ENCODE measurements at places on chromosomes 3 and 15.

DNA sequence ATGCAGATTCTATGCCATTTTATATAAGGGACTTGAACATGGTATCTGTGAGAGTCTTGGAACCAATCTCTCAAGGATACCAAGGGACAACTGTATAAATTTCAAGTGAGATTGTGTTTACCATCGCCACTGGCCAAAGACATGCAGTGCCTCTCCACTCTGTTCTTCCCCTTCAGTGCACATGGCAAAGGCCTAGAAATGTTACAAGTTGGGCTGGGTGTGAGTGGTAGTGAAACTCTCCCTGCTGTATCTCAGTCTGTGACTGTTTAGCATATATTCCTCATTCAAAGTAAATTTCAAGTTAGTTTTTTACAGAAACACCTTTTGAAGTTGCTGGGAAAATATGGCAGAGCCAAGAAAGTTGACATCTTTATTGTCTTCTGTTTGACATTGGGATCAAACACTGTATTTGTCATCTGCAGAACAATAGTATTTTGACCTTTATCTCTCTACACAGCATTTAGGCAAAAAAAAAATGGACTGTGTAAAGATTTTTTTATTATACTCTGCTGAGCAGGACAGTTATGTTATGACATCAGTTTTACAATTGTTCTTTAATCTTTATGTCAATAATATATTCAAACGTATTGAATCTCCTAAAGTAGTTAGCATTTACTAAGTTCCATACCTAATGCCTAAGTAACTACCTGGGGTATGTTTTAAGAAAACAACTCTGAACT, 101.4 kb downstream of the CCNL1 start:
- DNase-seq = no peak

- DNase-seq = no peak
These were observed 105.9 kb upstream of the HERC1 start for GRCh38 chr15:63939531-63940130.

DNA sequence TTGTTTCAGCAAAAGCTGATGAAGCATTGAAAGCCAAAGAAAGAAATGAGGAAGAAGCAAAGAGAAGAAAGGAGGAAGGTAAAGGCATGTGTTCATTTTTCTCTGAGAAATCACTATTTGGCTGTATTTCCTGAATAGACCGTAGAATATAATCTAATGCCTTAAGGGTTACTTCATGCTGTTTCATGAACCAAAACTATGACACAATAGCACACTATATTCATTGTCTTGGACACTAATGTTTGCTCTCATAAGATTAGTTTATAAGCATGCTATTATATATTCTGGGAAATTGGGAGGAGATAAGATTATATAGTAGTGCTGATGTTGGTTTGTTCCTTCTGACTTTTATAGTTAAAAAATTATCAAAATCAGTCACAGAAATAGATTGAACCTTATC, 110.1 kb upstream of the MLF1 start:
- no peak for DNase-seq

DNA sequence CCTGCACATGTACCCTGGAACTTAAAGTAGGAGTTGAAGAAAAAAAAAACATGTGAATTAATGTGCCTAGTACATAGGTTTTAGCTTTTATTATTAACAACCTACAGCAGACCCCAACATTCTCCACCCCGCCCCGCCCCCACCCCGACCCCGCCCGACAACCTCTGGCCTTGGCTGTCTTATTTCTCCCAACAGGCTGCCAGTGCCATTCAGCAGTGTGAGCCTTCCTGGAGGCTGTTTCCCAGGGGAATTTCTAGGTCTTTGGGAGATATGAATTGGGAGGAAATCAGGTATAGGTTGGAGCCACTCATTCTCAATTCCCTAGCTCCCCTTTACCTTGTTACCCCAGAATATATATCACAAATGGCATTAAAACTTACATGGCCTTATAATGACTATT, 8.3 kb upstream of the MLF1 start:
- no peak for DNase-seq
